ENCODE measurements at places on chromosomes 5 and 9.

DNA sequence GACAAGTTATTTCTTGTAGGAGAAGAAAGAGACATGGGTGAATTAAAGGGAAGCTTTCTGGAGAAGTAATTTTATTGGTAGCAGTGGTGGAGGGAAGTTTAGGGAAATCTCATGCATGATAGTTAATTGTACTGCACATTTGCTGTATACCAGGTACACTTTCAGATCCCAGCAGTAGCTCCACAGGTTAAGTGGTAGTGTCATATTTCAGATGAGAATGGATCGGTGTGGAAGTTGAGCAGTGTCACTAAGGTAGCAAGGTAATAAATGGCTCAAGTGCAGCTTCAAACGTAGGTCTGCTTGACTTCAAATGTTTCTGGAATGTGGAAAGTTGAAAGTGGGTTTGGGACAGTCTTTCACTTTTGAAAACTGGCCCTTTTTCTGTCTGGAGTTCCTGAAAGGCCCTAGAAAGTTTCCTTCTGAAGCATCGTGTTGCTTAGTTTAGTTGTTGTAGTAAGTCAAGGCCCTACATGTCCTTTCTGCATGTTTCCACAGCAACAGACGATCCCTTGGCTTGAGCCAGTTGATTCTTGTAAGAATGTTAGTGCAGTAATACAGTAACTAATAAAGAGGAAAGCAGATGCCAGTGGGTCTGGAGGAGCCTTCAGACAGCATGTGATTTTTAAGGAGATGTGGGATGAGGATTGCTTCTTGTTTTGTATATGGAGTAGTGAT is 3.7 kb downstream of the CLTA start:
- DNase-seq = no peak

GRCh38 chr5:148645527-148645926 is 8.8 kb downstream of the HTR4 start:
- no peak for DNase-seq

GRCh38 chr5:68024426-68024825 is 191.1 kb upstream of the PIK3R1 start:
- DNase-seq = peak; percentile 36

DNA sequence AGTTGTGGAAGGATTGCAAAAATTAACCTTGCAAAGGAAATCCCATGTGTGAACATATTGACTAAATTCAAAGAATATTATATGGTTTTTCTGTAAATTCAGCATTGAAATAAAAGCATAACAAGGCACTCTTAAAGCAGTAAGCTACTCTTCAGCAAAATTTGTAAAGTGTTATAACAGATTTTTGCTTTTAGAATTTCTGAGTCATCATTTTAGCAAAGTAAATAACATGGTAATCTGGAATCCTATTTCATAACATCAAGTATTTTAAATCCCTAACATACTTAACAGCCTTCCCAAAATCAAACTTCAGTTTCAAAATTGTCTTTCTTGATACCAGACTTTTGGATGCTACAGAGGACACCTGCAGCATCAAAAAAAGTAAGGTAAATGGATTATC is 436.0 kb upstream of the CDH9 start:
- no peak for DNase-seq

GRCh38 chr9:20043461-20043860 is 254.6 kb upstream of the SLC24A2 start:
- DNase-seq = no peak

- no peak for DNase-seq
Observed at GRCh38 chr9:108850293-108850897, 5.4 kb downstream of the ACTL7B start.

GRCh38 chr9:108254236-108254635 is 601.5 kb downstream of the ACTL7B start:
- DNase-seq = peak; percentile 46

GRCh38 chr9:19050637-19051591 is 1.7 kb downstream of the RRAGA start:
- no peak for DNase-seq

All from fibroblast of skin of right biceps (primary cell).